Ascending aorta (tissue), 2 donors: ENCODE measurements at places on chromosomes 6 and 20. TPM values are rescaled to one million over a fixed set of nuclear protein-coding genes. Genes with fewer than 3 reads are reported as not detected.

The FAM162B gene
- not detected for total RNA-seq

The CLVS2 gene
- total RNA-seq = not detected

DNA sequence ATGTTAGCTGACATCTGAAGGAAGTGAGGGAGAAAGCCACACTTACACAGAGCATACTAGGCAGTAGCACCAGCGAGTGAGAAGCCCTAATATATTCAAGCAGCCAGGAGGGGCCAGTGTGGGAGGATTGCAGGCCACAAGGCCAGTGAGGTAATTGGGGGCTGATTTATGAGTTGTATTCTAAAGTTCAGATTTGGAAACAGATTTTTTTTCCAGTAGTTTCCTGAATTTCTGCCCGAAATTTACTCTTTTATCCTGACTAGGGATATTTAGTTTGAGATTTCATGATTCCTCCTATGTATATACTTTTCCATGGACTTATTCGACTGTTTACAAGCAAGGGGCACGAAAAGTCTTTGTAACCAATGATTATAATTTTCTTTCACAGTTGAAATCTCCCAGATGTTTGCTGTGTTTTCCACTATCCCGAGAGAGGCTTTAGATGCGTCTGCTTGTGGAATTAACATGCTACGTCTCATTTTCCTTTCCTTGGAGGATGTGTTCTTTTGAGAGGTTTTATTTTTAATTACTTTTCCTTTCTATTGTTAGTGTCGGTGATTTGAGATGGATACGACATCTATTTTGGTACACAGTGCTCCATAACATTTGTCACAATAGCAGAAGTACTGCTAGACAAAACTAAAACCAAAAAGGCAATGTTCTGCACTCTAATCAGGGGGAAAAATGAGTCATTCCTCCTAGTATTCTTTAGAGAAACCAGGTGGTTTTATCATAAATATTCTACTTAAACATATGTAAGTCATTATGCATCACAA lies 356.3 kb upstream of the HSF2 start:
- no peak for DNase-seq

DNA sequence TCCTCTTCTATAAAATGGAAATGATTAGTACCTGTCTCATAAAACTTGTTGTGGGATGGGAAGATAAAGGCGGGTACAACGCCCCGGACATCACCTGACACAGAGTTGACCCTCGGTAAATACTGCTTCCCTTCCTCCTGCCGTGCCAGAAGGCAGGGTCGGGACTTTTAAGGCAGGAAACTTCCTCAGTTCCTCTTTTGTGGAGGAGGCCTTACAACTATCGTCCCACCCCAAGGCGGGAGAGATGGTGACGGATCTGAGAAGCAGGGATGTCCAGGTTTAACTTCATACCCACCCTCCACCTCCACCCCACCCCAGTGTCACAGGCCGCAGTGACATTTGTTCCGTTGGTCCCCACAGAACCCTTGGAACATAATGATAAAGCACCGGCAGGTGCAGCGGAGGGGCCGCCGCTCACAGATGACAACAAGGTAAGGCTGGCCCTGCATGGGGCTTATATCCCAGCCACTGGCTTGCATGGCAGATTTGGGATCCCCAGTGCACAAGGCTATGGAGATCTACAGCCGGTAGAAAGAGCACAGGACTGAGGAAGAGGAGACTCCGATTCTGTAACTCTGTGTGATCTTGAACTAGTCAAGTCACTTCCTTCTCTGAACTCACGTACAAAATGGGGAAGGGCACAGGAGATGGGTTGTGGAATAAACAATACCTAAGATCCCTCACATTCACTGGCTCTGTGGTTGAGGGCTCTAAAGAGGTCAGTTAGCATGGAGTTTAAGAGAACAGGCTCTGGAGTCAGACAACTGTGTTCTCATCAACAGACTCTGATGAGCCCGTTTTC lies 764 bp downstream of the DNTTIP1 start:
- DNase-seq = no peak

DNA sequence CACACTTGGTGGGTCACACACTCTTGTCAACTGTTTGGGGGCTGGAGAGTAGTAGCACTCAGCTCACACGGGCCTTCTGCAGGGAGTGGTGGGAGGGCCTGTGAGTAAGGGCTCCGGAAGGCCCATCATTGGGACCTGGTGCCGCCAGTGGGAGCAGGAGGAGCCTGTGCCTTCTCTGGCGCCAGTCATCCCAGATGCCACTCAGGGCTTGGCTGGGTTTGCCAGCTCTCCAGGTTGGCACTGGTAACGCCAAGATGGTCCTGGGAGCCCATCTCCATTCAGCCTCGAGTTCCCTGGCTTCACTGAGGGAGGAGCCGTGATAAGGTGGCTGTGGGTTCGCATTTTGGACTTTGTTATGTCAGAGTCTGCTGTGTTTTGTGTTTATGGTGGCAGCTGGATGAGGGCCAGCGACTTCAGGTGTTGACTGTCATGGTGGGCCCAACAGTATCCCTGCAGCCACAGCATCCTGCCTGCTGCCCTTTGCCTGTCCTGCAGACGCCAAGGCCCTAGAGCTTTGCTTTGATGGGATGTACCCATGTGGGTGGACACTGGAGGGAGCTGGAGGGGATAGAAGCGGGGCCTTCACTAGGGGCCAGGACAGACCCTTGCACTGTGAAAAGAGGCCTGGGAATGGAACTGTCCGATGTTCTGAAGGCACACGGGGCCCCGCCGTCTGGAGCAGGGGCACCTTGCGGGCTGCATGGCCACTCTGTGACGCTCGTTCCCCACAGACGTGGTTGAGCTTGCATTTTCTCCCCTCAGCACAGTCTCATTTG lies 13.3 kb upstream of the DNAJC5 start:
- no peak for DNase-seq

The OPRM1 gene
- not detected for total RNA-seq

The DNMT3B gene
- total RNA-seq = 0.75 TPM

The TRIM31 gene
- not detected for total RNA-seq

GRCh38 chr6:139923964-139924475 lies 549.6 kb upstream of the CITED2 start:
- no peak for DNase-seq

GRCh38 chr6:34912715-34913464 lies 23.8 kb downstream of the ANKS1A start:
- DNase-seq = no peak

DNA sequence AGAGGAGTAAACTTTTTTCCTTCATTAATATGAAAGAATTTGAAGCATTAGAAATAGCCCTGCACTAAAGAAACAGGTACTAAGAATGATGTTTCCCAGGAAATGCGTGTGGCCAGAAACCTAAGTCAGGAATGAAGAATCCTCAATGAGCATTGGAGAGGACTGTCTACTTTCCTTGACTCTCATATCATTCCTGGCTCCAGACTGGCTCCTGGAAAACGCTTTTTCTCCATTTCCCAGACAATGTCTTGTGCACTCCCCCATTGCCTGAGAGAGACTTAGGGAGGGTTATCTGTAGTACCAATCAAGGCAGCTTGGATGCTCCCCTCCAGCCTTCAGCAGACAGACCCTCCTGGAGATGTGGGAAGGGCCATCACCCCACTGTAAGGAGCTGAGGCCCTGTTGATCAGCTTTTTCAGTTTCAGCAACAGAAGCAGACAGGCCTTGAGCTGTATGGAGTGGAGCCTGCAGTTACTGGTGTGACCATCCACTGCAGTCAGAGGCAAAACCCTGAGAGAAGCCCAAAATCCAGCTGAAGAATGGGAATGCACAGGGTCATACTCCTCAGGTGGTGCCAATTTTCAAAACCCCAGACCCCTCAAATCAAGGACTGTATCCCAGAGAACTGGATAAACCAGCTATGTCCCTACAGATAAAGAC lies 127.3 kb upstream of the NT5E start:
- DNase-seq = no peak

DNA sequence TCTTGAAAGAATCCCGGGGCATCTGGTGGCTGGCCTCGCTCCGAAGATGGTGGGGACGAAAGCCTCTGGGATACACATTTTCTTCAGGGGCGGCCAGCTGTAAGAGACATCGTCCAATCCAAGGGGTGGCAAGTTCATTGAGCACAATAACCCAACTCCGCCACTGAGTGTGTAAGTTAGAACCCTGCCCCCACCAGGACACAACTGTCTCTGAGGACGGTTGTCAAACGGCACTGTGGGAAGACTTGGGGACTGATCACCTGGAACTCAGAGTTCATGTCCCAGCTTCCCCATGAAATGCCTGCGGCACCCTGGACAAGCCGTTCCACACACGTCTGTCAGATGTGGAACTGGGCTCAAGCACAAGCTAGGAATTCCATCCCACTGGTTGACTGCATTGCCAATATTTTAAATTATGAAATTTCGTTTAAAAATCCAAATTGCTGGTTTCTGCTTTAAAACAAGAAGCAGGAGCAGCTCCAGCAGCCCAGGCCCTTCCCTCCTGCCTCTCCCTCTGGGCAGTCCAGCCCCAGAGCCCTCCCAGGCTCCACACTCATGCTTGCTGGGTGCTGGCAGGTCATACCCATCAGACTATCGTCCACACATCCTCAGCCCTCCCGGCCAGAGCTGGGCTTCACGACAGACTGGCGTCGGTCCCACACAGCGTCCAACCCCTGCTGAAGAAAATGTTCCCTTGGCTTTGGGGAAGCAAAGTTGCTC lies 80.9 kb upstream of the AFDN start:
- DNase-seq = no peak

The PDE7B gene
- total RNA-seq = 6.0 TPM

- DNase-seq = no peak
Measured at GRCh38 chr6:52877786-52878185, 31.7 kb downstream of the GSTA3 start.

DNA sequence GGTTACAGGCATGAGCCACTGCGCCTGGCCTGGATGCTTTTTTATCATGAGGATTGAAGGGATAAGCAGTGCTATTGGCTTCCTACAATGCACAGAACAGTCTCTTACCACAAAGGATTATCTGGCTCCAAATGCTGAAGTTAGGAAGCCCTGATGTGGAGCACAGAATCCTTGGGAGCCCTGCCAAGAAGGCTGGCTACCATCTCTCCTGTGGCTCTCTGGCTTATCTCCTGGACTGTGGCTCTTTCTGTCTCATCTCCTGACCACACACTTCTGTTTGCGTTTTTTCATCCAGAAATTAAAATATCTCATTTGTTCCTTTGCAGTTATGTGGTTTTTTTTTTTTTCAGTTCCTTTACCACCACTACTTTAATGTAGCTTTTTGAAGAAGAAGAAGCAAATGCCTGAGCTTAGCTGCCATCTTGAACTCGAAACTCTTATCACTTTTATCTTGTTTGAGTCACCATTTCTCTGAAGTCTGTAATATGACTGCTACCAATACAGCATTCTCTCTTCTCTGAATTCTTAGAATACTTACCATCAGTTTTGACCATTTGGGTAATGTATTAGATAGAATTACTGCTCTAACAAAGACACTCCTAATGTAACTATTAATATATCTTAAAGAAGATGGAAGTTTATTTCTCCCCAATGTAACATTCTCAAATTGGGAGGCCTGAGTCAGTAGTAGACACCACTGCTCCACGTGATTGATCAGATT lies 1044.7 kb downstream of the KIF16B start:
- no peak for DNase-seq

DNA sequence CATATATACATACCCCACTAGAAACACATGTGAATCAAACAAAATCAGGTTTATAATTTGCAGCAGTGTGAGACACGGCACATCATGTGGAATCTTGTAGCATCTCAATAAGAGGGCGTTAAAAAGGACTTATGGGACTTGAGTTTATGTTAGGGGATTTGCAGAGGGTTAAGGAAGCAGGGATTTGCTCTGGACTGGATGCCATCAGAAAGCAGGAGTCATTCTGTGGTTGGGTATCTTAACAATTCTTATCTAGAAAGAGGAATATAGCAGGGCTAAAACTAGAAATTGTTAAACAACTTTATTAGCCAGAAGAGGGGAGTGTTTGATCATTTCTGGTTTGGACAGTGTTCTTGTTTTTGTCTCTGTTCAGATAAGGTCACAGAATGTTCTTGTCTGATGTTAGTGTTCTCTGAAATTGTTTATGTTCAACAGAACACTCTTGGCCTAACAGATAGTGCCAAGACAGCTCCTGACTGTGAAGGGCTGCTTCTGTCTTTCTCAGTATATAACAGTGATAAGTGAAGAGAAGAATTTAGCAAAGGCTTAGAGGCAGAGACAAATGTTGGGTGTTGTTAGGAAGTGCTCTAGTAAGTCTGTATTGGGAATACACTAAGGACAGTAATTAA lies 39.2 kb downstream of the LIN28B start:
- DNase-seq = no peak

- DNase-seq = no peak
Measured at GRCh38 chr20:52943185-52943841, 28.8 kb upstream of the TSHZ2 start.

- DNase-seq = no peak
Measured at GRCh38 chr6:361411-362132, 30.0 kb upstream of the IRF4 start.

The OLIG3 gene
- total RNA-seq = not detected

DNA sequence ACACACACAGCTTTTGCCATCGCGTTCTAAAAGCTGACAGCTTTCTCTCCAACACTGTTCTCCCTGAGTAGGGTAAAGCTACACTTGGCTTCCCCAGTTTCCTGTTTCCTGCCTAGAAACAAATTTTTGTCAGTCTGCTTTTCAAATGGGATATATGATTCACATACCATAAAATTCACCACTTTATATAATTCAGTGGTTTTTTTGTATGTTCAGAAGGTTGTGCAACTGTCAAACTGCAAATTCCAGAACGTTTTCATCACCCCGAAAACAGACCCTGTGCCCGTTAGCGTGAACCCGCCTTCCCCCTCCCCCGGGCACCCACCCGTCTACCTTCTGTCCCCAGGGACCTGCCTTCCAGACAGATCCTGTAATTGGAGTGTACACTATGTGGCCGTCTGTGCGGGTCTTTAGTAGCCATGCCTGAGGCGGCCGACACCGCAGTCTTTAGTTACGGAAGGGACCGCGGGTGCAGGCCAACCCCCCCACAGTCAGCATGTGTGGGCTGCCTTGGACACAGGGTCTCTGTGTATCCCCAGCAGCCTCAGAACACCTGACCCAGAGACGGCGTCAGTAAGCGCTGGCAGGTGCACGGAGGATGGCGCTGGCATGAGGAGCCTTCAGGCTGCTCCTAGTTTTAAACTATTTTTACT lies 16.6 kb downstream of the HRH3 start:
- DNase-seq = no peak

DNA sequence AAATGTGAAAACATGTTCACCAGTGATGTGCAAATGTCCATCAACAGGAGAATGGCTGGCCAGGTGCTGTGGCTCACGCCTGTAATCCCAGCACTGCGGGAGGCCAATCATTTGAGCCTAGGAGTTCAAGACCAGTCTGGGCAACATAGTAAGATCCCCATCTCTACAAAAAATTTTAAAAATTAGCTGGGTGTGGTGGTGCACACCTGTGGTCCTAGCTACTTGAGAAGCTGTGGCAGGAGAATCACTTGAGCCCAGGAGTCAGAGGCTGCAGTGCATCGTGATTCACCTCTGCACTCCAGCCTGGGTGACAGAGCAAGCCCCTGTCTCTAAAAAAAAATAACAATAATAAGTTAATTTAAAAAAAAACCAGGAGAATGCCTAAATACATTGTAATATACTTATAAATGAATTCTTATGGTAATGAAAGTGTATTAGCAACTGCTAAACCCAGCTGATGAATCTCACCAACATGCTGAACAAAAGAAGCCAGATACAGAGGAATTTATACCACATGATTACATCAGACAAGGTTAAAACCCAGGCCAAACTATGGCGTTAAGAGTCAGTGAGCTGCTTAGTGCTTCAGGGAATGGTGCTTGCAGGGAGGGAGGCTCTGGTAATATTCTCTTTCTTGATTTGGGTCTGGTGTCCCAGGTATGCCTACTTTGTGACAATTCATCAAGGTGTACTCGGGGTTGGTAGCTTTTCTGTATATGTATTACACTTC lies 36.4 kb downstream of the RPP40 start:
- DNase-seq = no peak

- no peak for DNase-seq
Measured at GRCh38 chr20:3612795-3613572, 50.2 kb downstream of the GFRA4 start.
